ENCODE measurements at places on chromosomes 4 and X.
A peak's percentile ranks its signal among the peaks of the same experiment; 100 is the strongest.

- no peak for DNase-seq
Observed at GRCh38 chr4:86026720-86027119, 333.1 kb downstream of the MAPK10 start.

- no peak for DNase-seq
Observed at GRCh38 chrX:73289039-73289438, 74.4 kb upstream of the NAP1L2 start.

GRCh38 chr4:121428721-121429120 is 47.9 kb upstream of the QRFPR start:
- no peak for DNase-seq

- no peak for DNase-seq
Observed at GRCh38 chr4:55801498-55801897, 18.1 kb upstream of the EXOC1L start.

DNA sequence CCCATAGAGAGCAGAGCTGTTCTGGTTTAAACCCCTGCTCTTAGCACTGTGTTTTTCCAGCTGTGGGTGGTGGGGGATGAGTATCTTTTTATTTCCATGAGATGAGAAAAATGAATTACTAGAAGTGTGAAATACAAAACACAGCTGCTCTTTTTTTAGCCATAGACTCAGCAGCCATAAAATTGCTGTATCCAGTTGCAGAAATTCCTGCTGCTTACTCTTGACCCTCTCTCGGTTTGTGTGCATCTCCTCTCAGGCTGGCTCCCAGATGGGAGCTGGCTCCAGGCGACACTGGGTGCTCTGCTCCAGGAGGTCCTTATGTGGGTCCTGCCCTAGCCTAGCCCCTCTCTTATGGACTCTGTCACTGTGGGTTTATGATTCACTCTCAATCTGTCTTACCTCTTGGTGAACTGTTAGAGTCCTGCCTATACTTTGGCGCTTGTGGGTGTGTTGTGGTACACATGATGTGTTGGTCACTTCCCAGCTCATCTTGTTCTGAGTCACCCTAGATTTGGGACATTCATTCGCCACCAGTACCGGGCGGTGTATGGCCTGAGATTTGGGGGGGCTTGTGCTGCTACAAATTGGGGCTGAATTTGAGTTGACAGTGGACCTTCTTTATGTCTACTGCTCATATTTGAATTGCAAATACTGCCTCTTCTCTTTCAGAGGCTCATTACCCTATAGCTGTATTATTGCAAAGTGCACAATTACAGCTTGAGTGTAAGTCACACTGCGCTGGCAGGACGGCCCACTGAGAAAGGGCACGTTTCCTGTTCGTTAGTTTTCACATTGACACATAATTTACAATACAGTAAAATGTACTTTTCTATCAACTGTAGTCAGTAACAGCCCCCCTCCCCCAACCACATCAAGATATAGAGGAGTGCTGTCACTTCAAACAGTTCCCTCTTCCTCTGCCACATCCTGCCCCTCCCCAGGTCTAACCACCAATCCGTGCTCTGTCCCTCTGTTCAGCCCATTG is 46.9 kb upstream of the MSANTD1 start:
- DNase-seq: peak; percentile 74

- no peak for DNase-seq
Observed at GRCh38 chr4:38818441-38818976, 13.9 kb upstream of the TLR1 start.

DNA sequence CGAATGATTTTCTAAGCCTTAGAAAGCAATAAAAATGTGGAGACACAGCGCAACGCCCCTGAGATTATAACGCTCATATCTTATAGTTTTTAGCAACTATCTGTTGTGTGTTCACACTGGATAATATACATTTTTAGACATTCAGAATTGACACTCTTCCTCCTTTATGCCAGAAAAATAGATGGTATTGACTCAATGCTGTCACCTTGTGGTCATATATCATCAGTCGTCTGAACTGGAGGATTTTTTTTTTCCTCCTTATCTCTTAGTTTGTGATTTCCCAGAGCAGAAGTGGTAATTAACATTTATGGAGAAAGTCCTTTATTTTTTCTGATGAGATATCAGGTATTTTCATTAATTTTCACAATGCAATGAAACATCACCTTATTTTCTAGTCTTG is 759.6 kb downstream of the RAB28 start:
- no peak for DNase-seq

GRCh38 chr4:7781366-7781765 is 158.3 kb downstream of the AFAP1 start:
- DNase-seq: no peak

DNA sequence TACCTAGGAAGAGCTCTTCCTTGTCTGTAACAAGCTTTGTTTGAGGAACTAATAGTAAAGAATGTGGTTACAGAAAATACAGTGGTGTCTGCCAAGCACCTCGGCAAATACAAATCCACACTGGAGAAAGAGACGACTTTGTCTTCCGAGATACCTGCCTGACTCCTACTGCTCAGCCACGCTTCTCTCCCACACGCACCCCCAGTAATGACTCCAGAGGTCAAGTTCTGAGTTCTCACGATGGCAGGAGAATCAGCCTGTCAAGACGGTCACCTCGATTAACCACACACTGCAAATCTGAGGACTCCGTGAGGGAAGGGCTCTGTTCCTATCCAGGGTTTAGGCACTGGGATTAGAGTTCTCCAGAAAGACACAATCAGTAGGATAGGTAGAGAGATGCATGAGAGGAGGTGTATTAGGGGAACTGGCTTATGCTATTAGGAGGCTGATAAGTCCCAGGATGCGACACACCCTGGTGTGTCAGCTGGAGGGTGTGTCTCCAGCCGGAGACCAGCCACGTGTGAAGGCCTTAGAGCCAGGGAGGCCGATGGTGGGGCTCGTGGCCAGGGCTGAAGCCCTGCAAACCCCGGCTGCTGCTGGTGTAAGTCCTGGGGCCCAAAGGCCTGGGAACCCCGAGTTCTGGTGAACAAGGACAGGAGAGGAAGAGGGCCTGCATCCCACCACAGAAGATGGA is 8.4 kb upstream of the TRIML2 start:
- DNase-seq: no peak

DNA sequence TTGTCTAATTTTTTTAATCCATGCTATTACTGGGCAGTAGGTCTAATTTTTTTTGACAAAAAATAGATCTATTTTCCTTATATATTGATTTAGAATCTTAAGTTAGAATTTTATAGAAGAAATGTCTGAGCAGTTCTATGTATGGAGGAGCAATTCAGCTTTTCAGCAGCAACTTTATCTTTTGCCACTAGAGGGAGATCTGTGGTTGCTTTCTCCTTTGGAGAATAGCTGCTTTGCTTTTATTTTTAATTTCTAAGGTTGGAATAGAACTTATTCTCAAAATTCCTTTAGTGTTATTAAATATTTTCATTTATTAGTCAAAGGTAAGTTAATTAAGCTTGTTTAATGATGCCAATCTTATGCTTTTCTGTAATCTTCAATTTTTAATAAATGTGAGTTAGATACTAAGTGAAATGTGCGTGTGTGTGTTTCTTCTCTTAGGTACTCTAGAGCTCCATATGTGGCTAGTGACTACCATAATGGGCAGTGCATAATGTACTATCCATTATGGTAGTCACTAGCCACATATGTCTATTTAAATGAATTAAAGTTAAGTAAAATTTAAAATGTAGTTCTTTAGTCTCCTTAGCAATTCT is 29.3 kb downstream of the FAM199X start:
- no peak for DNase-seq

- no peak for DNase-seq
Observed at GRCh38 chrX:84362184-84362838, 139.9 kb downstream of the HDX start.

DNA sequence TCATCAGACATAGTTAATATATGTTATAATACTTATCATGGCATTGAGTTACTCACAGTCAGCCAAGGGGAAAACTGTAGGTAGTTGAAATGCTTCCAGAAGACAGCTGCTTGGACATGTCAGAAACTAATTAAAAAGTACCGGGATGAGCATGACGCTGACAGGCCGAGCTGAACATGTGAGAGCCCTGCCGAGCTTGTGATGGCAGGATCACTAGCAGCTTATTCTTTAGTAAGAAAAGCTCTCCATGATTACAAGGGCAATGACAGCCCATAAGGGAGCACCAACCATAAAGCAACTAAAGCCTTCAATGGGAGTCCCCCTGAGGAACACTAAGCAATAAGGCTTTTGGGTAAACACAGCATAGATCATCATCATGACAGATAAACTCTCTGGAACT is 435.6 kb downstream of the TLL1 start:
- no peak for DNase-seq

DNA sequence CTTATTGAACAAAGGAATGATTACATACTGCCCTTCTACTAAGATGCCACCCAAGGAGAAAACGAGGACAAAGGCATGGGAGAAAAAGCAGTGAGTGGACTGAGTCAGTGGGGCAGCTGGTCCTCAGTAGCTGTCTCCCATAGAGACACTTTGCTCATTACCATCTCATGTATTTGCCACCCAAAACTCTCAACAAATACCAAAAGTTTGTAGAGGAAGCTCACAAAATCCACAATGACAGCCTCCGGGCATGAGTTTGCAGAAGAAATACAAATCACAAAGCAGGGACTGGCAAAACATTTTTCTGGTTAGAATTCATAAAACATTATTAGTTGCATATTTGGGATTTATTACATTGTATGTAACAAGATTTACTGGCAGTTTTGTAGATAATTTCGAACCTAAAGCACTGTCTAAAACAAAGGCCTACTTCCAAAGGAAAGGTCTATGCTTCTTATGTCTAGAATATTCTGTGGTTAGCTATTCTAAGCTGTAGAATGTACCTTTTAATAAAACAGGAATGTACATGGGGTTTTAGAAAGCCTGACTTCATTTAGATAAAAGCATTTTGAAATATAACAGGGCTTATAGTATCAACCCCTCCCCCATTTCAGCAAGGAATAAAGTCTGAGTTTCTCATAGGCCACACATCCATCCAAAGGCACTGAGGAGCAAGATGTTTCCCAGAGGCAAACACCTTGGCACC is 17.7 kb downstream of the PCDH18 start:
- no peak for DNase-seq

DNA sequence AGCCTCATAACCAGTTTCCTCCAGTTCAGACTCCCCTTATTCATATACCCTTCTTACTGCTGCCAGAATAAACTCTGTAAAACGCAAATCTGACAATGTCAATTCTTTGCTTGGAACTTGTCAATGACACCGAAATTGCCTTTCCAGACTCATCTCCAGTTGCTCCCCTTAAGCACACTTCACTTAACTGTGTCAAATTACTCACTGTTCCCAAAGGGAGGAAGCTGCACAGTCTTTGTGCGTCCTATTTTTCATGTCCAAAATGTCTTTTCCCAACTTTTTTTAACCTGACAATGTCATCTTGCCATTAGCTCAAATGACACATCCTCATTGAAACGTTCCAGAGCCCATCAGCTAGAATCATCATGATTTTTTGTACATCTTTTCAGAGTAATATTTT is 867.3 kb downstream of the RPA4 start:
- no peak for DNase-seq

GRCh38 chr4:149498246-149498645 is 317.4 kb downstream of the IQCM start:
- DNase-seq: no peak

- DNase-seq: no peak
Observed at GRCh38 chrX:3990569-3990968, 277.1 kb upstream of the PRKX start.

DNA sequence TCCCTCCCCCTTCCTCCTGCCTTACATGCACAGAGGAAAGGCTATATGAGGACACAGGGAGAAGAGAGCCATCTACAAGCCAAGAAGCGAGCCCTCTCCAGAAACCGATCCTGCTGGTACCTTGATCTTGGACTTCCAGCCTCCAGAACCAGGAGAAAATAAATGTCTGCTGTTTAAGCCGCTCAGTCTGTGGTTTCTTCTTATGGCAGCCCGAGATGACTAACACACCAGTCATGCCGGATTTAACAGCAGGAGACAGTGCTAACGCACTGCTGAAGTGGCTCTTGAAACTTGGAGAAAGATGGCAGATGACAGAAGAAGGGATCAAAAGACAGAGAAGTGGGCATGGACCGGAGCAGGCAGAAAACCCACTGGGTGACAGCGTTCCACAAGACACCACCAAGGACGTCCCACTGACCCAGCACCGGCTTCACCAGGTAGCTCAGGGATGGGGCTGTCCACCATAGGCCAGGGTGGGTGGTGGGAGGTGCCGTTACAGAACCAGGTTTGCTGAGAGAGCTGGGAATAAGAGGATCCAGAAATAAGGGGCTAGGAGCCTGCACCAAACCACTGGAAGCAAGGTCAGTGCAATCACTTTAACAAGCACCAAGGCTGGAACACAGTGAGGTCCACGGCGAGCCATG is 6.2 kb upstream of the MAN2B2 start:
- no peak for DNase-seq

- DNase-seq: no peak
Observed at GRCh38 chrX:136781180-136781797, 557 bp upstream of the ARHGEF6 start.

DNA sequence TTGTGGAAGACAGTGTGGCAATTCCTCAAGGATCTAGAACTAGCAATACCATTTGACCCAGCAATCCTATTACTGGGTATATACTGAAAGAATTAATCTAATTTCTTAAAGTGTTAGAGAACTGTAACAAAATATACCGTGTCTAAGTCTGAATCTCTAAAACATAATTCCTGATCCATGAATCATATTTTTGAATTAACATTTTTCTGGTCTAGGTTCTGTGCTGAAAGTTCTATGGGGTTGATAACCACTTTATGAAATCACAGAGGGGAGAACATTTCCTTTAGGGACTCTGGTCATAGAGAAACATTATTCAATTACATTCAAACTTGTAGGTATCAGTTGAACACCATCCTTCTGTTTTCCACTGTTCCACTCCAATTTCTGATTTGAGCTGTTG is 91.9 kb upstream of the ETNPPL start:
- DNase-seq: no peak

GRCh38 chrX:110858565-110858964 is 62.9 kb upstream of the CHRDL1 start:
- no peak for DNase-seq

GRCh38 chr4:159360549-159360948 is 257.7 kb downstream of the RAPGEF2 start:
- no peak for DNase-seq

DNA sequence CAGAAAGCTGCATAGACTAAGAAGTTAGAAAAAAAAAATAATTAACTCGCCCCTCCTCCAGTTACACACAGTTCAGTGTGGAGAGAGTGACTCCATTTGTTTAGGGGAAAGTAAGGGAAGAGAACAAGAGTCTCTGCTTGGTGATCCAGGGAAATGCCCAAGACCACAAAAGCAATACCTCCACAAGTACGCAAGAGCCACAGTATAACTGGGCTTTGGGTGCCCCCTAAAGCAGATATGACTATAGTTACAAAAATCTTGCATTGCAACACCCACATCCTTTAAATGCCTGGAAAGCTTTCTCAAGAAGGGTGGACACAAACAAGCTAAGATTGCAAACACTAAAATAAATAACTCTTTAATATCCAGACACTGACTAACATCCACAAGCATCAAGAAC is 164.2 kb upstream of the NRK start:
- DNase-seq: no peak
